AG04449 (cell line): ENCODE measurements at places on chromosomes 12 and 14.
A peak's percentile ranks its signal among the peaks of the same experiment; 100 is the strongest.

GRCh38 chr12:62813031-62813829 lies 121.7 kb downstream of the PPM1H start:
- DNase-seq = no peak

DNA sequence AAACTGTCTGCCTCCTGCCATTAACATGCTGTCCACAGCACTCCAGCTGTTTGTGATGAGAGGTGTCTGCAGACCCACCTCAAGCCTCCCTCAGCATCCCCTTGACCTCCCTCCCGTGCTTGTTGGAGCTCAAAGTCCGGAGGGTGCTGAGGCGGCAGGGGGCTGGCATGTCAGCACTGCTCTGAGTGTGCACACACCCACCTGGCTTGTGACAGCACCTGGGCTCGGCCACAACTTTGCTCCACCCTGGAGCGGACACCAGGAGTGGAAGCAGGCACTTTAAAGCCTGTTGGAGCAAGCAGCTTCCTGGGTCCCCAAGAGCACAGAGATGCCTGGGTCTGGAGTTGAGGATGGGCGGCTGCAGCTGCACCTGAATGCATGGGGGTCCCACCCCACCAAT lies 20.9 kb downstream of the SERPINA3 start:
- DNase-seq = no peak

GRCh38 chr12:125892276-125892675 lies 827.0 kb downstream of the AACS start:
- no peak for DNase-seq

DNA sequence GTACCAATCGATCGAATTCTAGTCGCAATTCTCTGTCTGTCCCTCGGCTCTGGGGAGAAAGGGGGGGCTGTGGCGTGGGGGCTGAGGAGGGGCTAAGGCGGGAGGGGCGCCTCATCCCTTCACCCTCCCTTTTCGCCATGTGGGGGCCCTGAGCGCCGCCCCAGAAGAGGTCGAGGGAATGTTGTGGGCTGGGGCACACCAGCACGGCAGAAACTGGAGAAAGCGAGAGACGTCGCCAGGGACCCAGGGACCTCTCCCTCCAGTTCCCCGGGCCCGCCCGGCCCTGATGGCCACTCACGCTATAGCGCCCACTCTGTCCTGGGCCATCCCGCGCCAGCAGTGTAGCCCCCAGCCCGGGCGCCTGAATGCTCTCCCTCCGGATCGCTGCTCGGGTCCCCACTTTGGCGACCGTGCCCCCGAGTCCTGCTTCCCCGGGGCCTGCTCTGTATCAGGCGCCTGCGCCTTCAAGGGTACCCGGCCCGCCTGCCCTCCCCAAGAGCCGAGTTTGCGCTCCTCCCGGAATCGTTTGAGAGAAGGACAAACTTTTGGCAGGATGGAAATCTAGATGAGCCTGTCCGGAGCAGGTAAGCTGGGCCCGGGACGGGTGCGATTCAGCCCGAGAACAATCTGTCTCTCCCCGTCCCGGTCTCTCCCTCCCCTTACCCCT lies 62.6 kb downstream of the SMUG1 start:
- no peak for DNase-seq

GRCh38 chr12:60078026-60078425 lies 482.2 kb downstream of the SLC16A7 start:
- DNase-seq = no peak

DNA sequence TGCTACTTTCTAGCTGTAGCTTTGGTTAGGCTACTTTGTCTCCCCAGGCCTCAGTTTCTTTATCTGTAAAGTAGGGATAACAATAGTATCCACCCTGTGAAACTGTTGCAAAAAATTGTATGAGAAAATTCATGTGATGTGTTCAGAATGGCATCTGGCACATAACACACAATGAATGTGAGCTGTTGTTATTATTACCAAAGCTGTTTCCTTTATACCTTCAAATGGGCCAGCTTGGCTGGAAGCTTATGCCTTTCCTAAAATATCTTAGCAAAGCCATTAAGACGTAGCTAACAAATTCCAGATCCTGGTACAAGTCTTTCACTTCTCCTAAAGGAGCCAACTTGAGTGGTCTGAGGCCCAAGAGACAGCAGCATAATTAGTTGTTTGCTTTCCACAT lies 25.2 kb upstream of the MANSC4 start:
- DNase-seq = no peak

GRCh38 chr14:105328678-105329390 lies 14.3 kb downstream of the PACS2 start:
- no peak for DNase-seq

DNA sequence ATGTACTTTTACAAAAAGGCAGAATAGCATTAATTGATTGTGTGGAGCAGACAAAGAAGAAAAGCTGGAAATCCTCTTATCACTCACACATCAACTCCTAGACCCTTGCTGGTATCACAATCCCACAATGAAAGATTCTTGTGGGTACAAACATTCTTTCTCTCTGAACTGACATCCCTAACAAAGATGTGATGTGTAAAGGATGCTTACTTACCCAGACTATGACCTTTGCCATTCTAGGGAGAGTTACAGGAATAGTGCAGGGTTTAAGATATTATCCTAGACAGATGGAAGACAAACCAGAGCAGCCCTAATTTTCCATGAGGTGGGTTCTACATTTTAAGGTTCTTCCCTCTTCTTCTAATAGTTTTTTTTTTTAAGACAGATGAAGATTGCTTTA lies 60.4 kb upstream of the SLC6A15 start:
- DNase-seq = no peak

- no peak for DNase-seq
Observed at GRCh38 chr14:97832776-97833175, 1035.6 kb downstream of the VRK1 start.

DNA sequence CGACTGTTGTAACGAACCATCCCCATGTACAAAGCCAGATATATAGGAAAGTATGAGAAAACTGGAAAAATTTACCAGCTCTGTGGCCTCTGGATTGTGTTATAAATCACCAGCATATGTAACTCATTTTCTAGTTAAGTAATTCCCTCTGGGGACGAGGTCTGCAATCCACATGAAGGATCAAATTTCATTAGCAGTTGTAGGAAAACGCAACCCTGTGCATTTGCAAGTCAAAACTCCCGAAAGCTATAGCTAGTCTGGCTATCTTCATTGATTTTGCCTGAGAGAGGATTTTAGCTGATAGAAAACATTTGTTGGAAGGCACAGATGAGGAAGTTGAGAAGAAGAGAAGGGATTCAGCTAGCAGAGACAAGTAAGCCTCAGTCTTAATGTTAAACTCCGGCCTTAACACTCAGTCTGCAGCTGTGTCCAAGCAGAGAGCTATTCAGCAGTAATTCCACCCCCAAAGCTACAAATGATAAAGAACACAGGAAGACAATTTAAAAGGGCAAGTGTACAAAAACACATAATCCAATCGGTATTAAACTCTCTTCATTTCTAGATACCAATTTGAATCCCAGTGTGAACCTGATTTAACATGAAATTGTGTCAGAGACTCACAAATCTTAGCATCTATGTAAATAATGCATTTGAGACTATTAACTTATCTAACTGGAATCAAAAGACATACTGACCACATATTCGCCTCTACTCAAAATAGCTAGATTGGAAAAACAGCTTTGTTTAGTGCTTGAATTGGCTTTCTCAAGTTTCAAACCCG lies 54.2 kb upstream of the CERS5 start:
- DNase-seq = no peak

DNA sequence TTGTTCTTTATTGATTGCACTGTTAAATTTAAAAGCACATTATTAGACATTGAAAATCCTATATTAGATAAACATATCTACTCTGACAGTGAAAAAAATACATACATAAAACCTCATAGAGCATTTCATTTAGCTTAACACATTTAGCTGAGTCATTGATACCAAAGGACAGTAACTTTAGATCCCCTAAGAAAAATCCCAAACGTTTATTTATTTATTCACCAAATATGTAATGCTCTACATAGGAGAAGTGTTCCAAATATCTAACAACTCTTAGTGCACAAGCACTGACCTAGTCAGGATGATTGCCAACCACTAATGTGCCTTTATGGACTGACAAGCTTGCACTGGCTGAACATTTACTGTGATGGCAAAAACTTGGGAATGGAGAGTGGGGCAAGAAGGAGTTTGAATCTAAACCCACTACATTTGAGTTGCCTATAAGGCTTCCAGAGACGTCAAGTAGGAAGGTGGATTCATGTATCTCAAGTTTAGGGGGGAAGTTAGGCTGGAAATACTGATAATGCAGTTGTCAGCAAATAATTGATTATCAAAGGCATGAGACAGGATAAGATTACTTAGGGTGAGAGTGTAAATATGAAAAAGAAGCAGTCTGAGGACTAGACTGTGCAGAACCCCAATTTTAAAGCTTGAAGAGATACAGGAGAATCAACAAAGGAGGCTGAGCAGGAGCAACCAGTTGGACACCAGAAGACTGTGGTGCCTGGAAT lies 156.4 kb downstream of the PLCZ1 start:
- DNase-seq = peak; percentile 17

DNA sequence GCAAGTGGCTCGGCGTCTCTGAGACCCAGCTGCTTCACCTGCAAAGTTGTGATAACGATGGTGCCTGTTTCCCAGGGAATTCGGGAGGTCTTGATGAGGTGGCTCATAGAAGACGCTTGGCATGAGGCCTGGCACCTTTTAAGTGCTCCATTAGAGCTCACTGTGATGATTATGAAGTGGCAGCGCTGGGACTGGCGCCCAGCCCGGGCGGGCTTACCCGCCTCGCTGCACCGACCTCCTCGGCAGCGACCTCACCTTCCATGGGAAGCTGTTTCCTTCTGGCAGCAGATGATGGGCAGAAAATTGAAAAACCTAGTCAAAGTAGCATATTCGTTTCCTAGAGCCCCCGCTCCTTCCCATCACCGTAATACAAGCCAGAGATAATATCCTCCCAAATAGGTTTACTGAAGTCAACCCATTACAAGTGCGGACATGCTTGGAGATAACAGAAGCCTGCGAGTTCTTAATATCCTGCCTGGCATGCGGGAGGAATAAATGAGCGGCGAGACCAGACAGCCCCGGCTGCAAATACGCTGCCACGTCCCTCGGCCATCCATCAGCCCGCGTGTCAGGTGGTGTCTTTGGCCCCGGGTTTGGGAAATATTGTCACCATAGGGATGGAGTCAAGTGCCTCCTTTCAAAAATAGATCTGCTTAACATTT lies 35.2 kb upstream of the DLK1 start:
- DNase-seq = no peak

DNA sequence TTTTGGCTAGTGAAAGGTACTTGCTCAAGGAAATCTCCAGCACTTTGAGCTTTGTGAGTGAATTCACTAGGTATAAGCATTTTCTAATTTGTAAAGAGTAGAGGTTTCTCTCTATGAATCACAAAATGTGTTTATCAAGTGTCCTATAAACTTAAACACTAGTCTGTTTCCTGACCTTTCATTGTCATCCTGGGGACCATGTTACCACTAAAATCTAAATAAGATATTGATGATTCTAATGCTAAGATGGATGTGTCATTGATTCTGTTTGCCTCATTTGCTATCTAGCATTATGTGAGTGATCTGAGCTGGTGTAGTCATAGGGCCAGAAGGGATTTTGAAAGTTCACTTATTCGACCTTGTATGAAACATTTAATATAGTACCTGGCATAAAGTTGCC lies 80.4 kb upstream of the DNM1L start:
- no peak for DNase-seq

- DNase-seq = no peak
Observed at GRCh38 chr14:97977651-97978261, 1180.6 kb downstream of the VRK1 start.

DNA sequence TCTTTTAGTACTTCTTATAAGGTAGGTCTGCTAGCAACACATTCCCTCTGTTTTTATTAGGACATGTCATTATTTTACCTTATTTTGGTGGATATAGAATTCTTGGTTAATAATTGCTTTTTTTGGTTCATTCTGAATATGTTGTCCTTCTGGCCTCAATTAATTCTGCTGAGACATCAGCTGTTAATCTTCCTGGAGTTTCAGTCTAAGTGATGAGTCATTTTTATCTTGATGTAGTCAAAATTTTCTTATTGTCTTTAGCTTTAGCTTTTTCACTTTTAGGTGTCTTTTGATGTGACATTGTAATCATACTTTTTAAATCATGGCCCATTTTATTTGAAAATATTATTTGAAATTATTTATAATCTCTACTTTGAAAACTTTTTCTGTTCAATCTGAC lies 104.9 kb upstream of the PMCH start:
- no peak for DNase-seq

DNA sequence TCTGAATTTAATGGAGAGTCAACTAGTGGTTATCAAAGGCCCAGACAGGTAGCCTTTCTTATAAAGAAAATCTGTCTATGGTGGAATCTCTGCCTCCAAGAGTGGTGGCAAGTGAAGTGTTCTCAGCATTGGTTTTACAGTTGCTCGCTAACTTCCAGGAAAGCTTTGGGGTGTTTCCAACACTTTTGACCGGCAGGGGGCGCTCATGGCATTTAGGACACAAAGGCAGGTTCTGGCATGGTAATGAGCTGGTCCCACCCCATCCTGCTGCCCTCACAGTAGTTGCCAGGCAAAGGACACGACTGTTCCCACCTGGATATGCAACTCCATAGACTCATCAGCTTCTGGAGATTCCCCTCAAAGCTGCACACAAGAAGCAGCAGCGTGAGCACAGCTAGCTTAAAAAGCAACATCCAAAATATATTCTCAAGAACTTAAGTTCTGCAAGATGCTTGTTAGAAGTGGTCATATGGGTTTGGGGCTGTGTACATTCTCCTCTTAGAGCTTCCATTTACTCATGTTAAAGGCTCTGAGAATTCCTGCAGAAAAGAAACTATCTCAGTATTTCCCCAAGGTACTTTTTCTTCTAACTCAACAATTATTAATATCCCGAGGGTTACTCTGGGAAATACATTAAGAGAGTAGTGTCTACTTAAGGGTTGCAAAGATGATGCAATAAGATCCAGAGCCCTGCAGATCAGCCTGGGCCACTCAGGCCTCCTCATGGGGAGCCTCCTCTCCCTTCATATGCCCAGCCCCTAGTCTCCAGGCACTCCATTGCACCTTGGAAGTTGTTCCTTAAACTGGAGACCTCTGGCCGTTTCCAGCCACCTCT lies 14.8 kb downstream of the PROX2 start:
- no peak for DNase-seq

GRCh38 chr14:96934638-96935330 lies 137.6 kb downstream of the VRK1 start:
- DNase-seq = no peak

- no peak for DNase-seq
Observed at GRCh38 chr12:124616394-124617221, 49.2 kb upstream of the NCOR2 start.

DNA sequence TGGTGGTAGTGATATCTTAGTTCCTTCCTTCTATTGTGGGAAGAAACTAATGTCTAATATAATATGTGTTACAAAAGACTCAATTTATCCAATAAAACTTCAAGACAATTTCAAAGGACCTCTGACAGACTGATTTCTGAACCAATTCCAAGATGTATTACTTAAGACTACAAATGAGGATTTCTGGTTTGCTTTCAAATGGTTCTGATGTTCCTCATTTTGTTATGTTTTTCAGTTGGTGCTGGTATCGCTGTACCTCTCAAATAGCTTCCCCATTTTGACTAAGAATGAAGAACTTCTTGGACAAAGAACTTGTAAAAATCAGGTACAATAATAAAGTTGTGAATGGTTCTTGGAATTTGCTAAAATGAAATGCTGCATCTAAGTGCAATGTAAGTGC lies 19.4 kb upstream of the MBIP start:
- no peak for DNase-seq

GRCh38 chr12:92408072-92408900 lies 262.6 kb upstream of the BTG1 start:
- no peak for DNase-seq

- DNase-seq = no peak
Observed at GRCh38 chr14:101362529-101363260, 198.6 kb upstream of the DIO3 start.

GRCh38 chr12:46459861-46460545 lies 87.4 kb upstream of the SLC38A2 start:
- no peak for DNase-seq
